ENCODE measurements at places on chromosomes 11 and 22. TPM values are rescaled to one million over a fixed set of nuclear protein-coding genes. Genes with fewer than 3 reads are reported as not detected.

APOBEC3B gene
- 2.5 TPM for total RNA-seq

CASP12 gene
- 5.9 TPM for total RNA-seq

SREBF2 gene
- total RNA-seq, result 46.3 TPM

CLMP gene
- 0.17 TPM for total RNA-seq

CDC45 gene
- total RNA-seq, result 12.4 TPM

PRAME gene
- not detected for total RNA-seq

PKDREJ gene
- total RNA-seq, result under 0.01 TPM

TRIM49 gene
- total RNA-seq, result not detected

APOL5 gene
- total RNA-seq, result not detected

LRRC56 gene
- total RNA-seq, result 0.68 TPM

GSTT2B gene
- 1.4 TPM for total RNA-seq

CDKN1C gene
- total RNA-seq, result 37.2 TPM

HPX gene
- total RNA-seq, result 0.19 TPM

KCTD14 gene
- 0.51 TPM for total RNA-seq

SLC22A12 gene
- total RNA-seq, result not detected

KRTAP5-1 gene
- not detected for total RNA-seq

TSGA10IP gene
- not detected for total RNA-seq

MPZL2 gene
- 73.5 TPM for total RNA-seq

TMPRSS4 gene
- total RNA-seq, result not detected

CRYBB3 gene
- total RNA-seq, result not detected

SYCE3 gene
- not detected for total RNA-seq

CST6 gene
- total RNA-seq, result 0.17 TPM

OR52E8 gene
- total RNA-seq, result not detected

CTTN gene
- 369 TPM for total RNA-seq

TMPRSS6 gene
- total RNA-seq, result not detected

TTC36 gene
- 3.2 TPM for total RNA-seq

JAML gene
- under 0.01 TPM for total RNA-seq

OR10G4 gene
- not detected for total RNA-seq

TRPM5 gene
- not detected for total RNA-seq

SNX32 gene
- total RNA-seq, result 0.17 TPM

MUC6 gene
- total RNA-seq, result not detected

ALX4 gene
- total RNA-seq, result not detected

RFPL2 gene
- total RNA-seq, result not detected

LYVE1 gene
- total RNA-seq, result 64.6 TPM

NOX4 gene
- total RNA-seq, result 59.8 TPM

ABCC8 gene
- total RNA-seq, result not detected

GRIA4 gene
- total RNA-seq, result not detected

UPK3A gene
- total RNA-seq, result not detected

NAA40 gene
- total RNA-seq, result 10.0 TPM

GPHA2 gene
- total RNA-seq, result not detected

OR52A1 gene
- total RNA-seq, result not detected

PLEKHB1 gene
- 0.34 TPM for total RNA-seq

MRGPRX3 gene
- total RNA-seq, result not detected

BACE1 gene
- 7.1 TPM for total RNA-seq

EPS8L2 gene
- total RNA-seq, result 3.1 TPM

SEPTIN3 gene
- total RNA-seq, result 0.14 TPM

APOA1 gene
- total RNA-seq, result 0.17 TPM

PGM2L1 gene
- total RNA-seq, result 42.2 TPM

OR51T1 gene
- not detected for total RNA-seq

MMP27 gene
- total RNA-seq, result not detected

OR8G1 gene
- total RNA-seq, result not detected

MMP13 gene
- not detected for total RNA-seq

ATM gene
- 82.9 TPM for total RNA-seq

CYP2D6 gene
- total RNA-seq, result 0.09 TPM

USH1C gene
- total RNA-seq, result not detected

All from dermis blood vessel endothelial cell (primary cell).